Stimulated activated CD8-positive, alpha-beta memory T cell treated with anti-CD3 and anti-CD28 coated beads, Interleukin-4, amount 100 ng/mL, for 24 hours (primary cell): ENCODE measurements at places on chromosomes 12 and 14.

- DNase-seq: no peak
Measured at GRCh38 chr14:29900609-29901350, 26.9 kb downstream of the PRKD1 start.

GRCh38 chr14:86038387-86039042, 508.6 kb downstream of the FLRT2 start:
- peak; percentile 7 for DNase-seq

GRCh38 chr14:100159865-100160533, 554 bp upstream of the DEGS2 start:
- no peak for DNase-seq

DNA sequence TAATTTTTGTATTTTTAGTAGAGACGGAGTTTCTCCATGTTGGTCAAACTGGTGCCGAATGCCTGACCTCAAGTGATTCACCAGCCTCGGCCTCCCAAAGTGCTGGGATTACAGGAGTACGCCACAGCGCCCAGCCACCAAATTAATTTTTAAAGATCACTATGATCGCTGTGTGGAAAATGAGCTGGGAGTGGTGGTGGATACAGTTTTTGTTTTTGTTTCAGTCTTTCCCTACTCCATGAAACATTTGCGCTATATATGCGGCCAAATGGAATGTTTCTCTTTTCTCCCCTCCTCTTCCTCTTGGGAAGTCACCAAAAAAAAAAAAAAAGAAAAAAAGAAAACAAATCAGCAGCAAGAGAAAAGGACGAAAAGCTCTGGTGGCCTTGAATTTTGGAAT, 20.8 kb upstream of the P2RX4 start:
- no peak for DNase-seq

DNA sequence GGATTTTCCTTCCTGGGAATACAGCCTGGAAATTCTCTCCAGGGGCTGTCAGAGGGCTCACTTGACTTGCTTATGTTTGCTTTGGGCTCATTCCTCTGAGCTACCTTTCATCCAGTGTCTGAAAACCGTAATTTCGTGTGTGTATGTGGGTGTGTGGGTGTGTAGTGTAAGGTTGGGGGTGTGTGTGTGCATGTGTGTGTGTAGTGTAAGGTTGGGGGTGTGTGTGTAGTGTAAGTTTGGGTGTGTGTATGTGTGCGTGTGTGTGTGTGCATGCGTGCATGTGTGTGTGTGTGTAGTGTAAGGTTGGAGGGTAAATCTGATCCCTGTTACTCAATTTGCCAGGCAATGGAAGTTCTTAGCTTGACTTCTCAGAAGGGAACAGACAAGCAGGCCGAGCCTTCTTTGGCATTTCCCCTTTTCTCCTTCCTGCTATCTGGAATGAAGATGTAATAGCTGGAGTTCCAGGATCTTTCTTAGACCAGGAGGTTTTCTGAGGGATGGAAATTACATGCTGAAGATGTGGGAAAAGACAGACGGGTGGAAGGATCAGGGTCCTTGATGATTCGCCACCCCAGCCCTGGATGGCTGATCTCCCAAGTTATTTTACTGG, 15.5 kb upstream of the BEGAIN start:
- DNase-seq: no peak

DNA sequence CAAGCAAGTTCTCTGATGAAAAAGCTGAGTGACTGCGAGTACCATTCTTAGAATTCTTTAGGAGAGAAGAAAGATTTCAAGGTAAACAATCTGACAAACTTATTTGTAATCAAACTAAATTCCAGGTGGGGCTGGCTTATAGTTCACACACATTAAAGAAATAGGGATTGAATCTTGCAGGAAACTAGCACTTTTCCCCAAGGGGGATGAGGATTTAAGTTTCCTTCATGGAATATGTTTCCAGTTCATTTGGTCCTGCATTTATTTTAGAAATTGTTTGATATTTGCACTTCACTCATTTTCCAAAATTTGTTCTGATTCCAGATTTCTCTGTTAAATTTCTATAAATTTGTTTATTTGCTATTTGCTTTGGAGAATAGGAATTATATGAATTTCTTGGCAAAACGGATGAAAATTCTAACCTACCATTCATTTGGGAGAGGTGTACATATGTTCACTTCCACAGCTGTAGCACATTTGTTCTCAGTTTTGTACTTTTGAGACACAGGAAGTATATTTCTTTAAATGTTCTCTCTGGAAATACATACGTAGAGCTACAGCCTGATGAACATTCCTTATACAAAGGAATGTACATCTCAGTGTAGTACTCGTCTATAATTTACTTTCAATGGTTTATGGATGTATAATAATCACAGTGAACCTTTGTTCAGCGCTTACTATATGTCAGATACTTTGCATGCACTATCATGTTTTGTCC, 145.5 kb downstream of the AKAP6 start:
- DNase-seq: no peak

- DNase-seq: no peak
Measured at GRCh38 chr12:58916921-58917511, 3.3 kb downstream of the LRIG3 start.

GRCh38 chr12:42182394-42182793, 37.7 kb upstream of the GXYLT1 start:
- no peak for DNase-seq

DNA sequence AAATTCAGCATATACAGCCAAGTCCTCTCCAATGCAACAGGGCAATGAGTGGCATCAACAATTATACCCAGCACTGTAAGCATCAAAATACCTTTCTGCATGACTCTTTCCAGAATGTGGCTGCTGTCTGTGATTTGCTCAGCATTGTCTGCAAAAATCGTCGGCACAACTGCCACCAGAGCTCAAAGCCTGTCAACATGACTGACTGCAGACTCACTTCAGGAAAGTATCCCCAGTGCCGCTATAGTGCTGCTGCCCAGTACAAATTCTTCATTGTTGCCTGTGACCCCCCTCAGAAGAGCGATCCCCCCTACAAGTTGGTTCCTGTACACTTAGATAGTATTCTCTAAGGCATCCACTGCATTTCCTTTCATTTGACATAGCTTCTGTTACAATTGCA, 735 bp downstream of the RNASE6 start:
- no peak for DNase-seq
